ENCODE measurements at places on chromosomes 11 and 22.

- no peak for DNase-seq
These were observed 94.7 kb downstream of the MUC15 start for GRCh38 chr11:26477396-26477795.

GRCh38 chr22:29256606-29257325 is 11.0 kb downstream of the RHBDD3 start:
- no peak for DNase-seq

DNA sequence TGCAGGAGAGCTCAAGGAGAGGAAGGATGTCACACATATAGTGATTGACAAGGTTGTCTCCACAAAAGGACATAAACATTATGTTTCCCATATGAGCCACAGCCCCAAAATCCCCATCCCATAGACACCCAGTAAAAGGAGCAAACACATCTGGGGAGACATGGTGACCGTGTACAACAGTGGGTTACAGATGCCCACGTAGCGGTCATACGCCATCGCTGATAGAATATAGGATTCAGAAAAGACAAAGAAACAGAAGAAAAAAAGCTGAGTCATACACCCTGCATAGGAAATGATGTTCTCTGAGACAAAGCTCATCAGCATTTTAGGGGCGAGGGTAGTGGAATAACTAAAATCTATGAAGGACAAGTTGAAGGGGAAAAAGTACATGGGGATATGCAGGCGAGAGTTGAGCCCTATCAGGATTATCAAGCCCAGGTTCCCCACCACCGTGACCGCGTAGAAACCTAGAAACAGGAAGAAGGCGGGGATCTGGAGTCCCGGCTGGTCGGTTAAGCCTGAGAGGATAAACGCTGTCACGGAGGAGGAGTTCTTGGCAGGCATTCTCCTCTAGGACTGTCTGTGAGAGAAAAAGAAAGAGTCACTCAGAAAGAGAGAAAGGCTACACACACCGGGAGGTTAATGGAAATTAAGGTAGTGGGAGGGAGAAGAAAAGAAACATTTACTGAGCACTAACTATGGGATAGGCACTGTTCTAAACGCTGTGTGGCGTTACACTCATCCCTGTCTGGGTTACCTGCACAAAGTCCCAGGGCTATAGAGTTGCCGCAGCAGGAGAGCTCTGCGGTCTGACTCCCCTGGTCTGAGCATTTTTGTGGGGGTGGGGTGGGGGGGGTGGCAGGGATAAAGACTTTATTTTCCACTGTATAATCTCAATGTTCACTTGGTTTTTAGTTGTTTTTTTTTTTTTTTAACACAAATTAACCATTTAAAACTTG is 36.1 kb upstream of the OR8B8 start:
- DNase-seq: no peak

- DNase-seq: no peak
These were observed 18.9 kb upstream of the PISD start for GRCh38 chr22:31680861-31681341.

GRCh38 chr22:35914665-35915476 is 113.8 kb downstream of the RBFOX2 start:
- DNase-seq: no peak

GRCh38 chr11:104547996-104548661 is 350.1 kb downstream of the CASP12 start:
- no peak for DNase-seq

DNA sequence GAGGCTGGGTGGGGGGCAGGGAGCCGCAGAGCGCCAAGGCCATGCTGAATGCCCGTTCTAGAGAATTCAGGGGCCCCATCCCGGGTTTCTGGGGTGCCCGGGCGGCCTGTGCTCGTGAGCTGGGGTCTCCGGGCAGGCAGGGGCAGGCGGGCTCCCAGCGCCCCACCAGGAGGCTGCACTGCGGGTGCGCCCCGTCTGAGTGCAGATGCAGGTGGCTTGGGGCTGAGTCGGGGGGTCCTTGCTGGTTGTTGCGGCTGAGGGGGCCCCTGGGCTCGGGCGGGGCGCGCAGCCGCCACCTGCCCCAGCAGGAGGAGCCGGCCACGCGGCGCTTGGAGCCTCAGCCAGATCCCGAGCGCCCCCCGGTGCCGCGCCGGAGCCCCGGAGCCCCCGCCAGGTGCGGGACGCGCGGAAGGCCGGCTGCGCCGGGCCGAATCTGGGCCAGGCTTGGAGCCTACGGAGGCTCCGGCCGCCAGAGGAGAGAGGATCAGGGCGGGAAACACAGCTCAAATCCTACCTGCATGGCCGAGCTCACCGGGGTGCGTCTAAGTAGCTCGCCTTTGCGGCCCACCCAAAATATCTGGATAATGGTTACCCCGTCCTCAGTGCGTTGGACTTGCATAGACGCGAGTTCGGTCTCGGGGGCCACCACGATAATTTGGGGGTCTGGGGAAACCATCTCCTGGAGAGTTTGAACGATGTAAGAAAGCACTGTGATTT is 590 bp upstream of the IGF2 start:
- no peak for DNase-seq

- no peak for DNase-seq
These were observed 275.5 kb downstream of the KIRREL3 start for GRCh38 chr11:126725043-126725442.

GRCh38 chr11:15800111-15800800 is 556.1 kb downstream of the SOX6 start:
- no peak for DNase-seq

- DNase-seq: no peak
These were observed 95.5 kb downstream of the RRM1 start for GRCh38 chr11:4190098-4190497.

DNA sequence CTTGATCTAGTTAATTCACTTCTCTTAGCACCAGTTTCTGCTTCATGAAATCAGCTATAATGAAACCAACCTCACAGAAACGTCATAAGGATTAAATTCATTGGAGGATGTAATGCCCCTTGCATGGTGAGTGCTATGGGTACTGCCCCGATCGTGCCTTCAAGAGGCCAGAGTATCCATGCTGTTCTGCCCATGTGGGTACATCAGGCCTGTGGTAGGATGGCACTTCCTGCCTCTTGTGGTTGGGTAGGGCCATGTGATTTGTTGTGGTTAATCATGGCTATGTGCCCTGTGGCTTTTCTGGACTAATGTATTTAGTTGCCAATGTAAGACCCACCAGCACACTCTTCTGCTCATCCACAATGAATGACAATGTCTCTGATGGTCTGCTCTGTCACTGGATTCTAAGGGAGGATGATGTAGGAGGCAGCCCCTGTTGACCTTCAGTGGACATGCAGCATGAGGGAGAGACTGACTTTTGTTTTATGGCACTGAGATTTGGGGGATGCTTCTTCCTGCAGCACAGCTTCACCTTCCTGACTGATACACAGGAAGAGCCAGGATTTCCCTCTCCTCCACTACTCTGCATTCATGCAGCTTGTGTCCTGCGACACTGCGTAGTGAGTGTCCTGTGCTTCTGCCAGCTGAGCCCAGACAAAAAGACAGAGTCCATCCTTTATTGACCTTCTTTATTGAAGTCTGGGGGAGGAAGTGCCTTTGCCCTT is 66.2 kb downstream of the DHCR7 start:
- no peak for DNase-seq

DNA sequence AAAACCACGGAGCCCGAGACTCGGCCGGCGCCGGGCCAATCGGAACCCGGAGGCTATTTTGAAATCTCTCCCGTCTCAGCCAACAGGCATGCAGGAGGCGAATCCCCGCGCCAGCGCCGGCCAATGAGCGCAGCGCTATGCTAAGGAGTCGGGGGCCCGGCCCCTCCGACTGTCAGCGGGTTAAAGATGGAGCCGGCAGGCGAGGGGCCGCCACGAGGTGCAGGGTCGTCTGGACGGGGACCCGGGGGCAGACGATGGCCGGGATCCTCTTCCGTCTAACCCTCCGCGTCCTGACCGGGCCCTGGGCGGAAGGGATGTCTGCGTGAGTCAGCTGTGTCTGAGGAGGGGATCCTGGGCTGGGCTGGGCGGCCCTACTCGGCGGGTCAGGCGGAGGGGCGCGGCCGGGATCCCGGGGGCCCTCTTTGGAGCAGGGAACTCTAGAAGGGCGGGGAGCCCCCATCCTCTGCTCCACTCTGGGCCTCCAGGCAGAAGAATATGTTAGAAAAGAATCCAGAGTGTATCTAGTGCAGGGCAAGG is 10.0 kb downstream of the SDF2L1 start:
- peak; percentile 79 for DNase-seq
